ENCODE measurements at places on chromosomes 16 and 17. TPM values are rescaled to one million over a fixed set of nuclear protein-coding genes. Genes with fewer than 3 reads are reported as not detected.

DNA sequence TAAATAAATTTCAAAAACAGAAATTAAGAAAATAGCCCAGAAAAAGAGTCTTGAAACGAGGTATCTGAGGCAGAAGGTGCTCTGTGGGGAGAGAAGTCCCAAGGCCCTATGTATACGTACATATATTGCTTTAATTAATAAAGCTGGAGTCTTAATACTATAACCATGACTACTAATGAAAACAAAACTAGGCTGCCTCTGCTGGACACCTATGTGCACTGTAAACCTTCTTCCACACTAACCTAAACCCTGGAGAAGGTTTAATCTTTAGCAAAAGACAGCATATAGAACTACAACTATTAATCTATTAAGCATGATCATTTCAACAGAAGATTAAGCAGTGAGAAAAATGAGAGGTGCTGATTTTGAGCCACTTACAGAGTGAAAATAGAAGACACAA lies 153.9 kb upstream of the C17orf78 start:
- no peak for DNase-seq

DNA sequence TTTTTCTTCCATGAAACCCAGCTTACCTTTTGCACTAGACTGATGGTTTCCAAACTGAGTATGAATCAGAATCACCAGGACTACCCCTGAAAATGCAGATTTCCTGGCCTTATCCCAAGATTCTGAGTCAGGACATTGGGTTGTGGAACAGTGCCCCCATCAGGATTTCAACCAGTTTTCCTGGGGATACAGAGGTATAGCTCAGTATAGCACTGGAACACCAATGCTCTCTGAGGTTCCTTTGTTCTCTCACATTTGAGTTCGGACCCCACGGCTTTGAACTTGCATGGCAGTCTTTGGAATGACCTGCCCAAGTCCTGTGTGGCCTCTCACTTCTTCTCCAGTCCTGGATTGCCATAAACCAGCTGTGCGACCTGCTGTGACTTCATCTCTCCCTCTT lies 12.8 kb upstream of the CCL8 start:
- DNase-seq = no peak

GRCh38 chr17:44197980-44198720 lies 1.5 kb downstream of the ATXN7L3 start:
- DNase-seq = no peak

GRCh38 chr17:82497483-82498405 lies 21.8 kb upstream of the FOXK2 start:
- DNase-seq = peak; percentile 80

DNA sequence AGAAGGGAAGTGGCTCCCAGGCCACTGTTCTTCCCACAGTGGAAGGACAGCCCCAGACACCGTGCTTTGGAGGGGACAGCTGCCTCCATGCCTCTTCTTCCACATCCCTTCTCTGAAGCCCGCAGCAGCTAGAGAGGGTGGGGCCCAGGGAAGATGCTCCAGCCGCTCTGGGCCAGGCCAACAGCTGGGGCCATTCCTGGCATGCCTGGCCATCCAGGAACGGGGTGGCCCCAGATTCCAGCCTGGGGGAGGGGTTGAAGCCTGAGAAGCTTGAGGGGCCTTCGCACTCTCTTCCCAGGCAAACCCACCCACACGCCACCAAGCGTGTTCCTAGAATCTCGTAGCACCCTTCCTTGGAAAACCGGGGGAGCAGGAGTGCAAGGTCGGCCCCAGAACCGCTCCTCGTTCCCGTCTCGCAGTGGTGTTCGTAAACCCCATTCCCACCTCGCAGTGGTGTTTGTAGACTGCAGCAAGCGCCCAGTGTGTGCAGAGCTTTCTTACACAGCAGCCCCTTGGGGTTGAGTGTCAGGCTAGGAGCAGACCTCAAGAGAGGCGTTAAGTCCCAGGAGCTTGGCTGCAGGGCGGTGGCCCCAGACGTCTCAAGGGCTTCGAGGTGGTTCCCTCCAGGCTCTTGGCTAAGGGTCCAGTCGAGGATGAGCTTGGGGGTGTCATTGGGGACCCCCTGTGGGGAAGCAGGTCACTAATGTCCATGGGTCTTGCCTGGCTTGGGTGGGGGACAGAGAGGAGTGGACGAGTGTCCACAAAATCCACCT lies 2.7 kb downstream of the CDH15 start:
- DNase-seq = no peak

DNA sequence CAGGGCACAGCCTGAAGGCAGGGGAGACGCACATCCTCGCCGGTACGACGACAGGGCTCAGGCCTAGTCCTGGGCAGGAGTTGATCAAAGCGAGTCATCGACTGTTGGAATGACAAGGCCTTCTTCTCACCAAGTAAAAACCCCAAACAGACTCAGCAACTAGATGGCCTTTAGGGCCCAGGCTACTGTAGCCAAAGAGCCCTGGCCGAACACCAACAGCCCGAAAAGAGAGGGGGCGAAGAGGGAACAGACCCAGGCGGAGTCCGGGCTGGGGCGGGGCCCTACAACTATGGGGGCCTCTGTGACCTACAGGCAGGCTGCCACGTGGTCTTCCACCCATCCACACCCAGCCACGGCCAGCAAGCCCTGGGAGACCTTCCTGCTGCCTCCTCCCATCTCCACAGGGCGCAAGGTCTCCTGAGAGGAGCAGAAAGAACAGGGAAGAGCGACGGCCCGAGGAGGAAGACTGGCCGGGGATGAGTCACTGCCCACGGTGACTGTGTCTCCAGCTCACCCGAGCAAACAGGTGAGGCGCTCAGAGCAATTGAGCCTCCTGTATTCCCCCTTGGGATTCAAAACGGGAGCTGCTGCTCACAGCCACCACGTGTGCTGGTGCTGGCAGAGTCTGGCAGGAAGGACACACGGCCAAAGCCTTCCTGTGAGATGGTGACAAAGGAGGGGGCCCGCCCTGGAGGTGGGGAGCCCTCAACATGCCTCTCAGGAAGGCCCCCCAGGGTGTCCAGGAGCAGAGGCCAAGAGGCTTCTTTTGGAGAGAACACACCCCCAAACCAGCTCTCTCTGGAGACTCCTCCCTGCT lies 17.7 kb downstream of the SLC16A3 start:
- no peak for DNase-seq

DNA sequence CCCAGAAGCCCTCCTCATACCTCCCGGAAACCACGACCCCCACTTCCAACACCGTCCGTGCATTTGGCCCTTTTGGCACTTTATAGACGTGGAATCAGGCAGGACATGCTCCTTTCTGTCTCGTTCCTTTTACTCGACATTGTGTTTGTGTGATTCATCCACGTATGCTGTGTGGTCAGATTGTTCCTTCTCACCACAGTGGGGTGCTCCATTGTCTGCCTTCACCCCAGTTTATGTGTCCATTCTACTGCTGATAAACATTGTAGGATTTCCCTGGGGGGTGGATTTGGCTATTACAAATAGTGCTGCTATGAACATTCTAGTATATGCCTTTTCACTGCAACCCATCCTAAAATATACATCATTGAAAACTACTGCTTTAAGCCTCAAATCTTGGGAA lies 28.9 kb upstream of the RPH3AL start:
- no peak for DNase-seq

DNA sequence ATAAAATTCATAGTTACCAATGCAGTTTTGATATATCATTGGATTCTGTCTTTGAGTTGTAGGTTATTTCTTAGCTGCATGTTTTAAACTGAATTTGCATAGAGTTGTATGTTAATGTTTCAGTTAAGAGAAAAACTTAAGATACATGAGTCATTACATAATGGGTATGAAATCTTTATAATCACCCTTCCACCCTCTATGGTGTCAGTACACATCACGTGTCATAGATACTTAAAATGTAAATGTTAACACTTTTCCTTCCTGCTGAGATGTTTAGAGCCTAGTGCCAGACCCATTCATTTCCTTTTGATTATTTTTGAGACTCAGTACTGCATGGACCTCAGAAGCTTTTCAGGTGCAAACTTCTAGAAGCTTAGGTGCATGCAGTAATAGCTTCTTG lies 20.5 kb downstream of the ZNF207 start:
- no peak for DNase-seq

DNA sequence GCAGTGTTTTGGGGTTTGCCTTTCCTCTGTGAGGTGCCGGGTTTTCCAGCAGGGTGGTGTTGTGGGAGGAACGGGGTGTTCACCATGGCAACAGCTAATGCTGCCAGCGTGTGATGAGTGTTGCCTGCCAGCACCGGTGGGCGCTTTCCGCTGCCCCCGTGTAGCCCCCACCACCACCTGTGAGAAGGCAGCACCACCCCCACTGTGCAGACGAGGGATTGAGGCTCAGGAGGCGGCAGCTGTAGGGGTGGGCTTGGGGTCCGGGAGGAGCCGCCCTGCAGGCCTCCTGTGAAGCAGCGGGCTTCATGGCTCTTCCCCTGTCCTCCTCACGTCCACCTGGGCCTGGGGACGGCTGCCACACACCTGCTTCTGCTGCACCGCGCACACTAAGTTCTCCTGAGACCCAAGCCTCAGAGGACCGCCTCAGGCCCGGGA lies 5.2 kb downstream of the RAB40C start:
- peak; percentile 50 for DNase-seq

DNA sequence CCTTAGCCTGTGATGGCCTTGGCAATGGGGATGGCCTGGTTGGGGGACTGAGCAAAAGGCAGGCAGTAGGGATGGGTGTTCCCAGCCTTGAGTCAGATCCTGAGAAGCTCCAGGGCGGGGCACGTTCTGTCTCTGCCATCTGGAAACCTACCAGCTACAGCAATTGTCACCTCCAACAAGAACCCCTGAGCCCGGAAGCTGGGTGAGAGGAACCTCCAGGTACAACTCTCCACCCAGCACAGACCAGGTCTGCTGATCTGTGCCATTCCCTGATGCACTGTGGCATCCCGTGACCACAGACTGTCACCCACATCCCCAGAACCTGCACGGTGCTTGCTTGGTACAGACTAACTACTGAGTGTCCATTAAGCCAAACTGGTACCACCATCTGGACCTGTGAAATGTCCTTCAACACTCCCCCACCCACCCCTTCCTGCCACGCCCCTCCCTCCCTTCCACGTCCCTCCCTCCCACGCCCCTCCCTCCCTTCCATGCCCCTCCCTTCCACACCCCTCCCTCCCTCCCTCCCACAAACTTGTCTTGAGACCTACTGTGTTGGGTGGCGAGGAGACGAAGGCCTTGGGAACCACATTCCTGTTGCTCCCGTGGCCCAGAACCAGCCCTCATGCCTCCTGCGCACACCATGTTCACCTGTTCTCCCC lies 16.6 kb downstream of the MYO15B start:
- DNase-seq = peak; percentile 56

DNA sequence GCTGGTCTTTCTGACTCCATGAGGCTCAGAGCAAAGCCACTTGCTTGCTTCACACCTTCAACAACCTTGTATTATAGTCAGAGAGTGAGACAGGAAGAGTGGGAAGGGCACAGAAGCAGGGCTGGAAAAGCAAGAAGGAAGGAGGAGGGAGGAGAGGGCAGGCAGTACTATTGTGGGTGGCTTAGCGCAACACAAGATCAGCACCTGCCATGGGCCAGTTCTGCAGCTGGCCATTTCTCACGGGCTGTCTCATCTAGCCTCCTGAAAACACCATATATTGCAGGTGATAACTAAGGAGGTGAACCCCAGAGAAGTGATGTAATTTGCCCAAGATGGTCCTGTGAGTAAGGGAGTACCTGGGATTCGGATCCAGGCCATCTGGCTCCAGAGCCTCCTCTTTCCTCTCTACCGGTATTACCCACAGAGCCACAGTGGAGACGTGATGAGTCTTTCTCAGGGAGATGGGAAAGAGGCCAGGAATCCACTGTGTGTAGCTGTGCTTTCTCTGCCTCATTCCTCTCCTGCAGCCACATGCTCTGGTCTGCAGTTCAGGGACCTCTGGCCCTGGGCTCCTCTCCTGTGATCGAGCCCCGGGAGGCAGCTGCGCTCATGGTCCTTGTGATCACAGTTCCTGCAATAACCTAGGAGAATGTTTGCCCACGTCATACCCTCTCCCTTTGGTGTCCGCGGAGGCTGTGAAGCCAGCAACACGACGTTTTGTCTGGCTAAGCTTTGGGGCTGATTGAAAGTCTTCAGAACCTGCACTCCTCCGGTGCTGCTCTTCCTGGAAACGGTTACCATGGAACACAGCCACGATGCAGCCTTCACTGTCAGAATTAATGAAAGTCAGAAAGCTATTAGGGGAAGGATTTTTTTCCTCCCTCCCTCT lies 178.1 kb upstream of the CCL2 start:
- no peak for DNase-seq

DNA sequence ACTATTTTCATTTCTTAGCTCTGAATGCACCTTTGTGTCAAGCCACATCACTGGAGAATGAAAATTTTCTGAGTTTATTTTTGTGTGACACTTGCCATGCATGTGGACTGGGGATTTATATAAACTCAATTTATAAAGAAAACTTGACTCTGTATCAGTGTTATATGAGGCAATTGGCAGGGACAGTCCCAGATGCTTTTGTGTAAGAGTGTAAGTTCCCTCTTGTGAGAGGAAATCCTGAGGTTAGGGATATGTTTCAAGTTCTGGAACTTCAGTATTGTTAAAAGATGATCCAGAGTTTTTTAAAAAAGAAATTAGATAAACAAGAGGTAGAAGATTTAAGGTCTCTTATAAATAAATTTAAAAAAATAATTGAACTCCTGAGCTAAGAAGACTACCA lies 10.9 kb upstream of the CCL8 start:
- no peak for DNase-seq

- no peak for DNase-seq
These were observed 4.7 kb upstream of the CMTM2 start for GRCh38 chr16:66574531-66574930.

TUBB3 gene
- total RNA-seq = 23.5 TPM

SMIM36 gene
- total RNA-seq = not detected

ZNF750 gene
- not detected for total RNA-seq

SEC14L5 gene
- total RNA-seq = 0.81 TPM

SLC6A2 gene
- total RNA-seq = not detected

TBX4 gene
- total RNA-seq = not detected

CES5A gene
- not detected for total RNA-seq

CSF3 gene
- total RNA-seq = not detected
